ENCODE measurements at places on chromosomes 2 and 18.

- no peak for DNase-seq
Observed at GRCh38 chr2:10357193-10358169, 54.8 kb downstream of the HPCAL1 start.

DNA sequence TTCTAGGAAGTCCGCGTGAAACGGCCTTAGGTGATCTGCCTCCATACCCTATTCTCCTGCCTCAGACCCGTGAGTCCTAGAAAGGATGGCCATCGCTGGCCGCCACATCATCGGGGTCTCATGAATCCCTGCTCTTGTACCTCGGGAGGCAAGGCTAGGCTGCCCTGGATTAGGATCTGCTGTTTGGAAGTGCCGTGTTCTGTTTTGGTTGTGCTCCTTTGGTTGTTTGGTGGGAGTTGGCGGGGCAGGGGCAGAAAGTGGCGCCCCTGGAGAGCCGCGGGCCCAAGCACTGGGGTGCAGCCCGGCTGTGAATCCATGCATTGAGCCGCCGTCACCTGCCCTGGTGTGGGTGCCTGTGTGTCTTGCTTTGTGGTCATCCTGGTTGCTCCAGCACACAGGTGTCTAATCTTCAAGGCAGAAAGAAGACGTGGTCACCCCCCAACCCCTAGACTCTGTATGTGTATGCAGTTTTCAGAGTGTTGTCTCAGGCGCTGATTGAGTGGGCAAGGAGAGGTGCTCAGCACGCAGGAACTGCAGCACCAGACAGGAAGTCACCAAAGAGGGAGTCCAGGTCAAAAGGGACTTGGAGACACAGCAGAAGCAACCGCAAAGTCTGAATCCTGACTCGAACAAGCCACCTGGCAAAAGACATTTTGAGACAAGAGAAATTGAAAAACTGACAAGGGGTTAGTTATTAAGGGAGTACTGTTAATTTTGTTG, 80.0 kb upstream of the LDLRAD4 start:
- DNase-seq: no peak

DNA sequence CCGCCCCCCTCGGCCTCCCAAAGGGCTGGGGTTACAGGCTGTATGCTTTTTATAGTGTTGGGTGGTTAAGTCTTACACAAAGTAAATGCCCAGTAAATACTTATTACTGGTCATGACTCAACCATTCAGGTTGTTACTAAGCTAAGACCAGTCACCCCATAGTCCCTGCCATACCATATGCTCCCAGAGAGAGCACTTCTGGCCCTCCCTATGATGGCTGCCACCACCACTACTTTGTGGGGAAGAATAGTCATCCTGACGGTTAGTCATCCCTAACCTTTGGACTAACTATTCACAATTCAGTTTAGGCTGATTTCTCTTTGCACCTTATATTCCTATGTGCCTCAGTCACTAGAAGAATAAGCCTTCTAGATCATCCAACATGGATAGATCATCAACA, 42.0 kb upstream of the MSH2 start:
- no peak for DNase-seq

GRCh38 chr2:24511198-24511597, 20.1 kb downstream of the NCOA1 start:
- DNase-seq: no peak

DNA sequence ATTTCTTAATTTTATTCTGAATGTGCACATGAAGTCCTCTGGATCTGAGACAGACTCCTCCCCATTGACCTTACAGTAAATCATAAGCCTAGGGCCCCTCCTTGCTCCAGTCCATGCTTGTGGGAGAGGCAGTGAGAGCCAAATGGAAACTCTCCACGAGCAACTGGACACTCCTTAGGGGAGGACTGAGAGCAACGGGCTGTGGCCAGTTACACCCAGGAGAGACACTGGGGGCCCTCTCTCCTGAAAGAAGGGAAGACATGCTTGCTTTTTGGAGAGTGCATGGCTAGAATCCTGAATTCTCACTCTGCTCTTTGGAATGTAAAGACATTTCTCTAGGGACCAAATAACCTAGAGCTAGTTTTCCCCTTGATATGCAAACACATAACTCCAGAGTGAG, 49.0 kb upstream of the BIN1 start:
- no peak for DNase-seq
